NCI-H146 (cell line): ENCODE measurements at places on chromosomes 12 and 14.

DNA sequence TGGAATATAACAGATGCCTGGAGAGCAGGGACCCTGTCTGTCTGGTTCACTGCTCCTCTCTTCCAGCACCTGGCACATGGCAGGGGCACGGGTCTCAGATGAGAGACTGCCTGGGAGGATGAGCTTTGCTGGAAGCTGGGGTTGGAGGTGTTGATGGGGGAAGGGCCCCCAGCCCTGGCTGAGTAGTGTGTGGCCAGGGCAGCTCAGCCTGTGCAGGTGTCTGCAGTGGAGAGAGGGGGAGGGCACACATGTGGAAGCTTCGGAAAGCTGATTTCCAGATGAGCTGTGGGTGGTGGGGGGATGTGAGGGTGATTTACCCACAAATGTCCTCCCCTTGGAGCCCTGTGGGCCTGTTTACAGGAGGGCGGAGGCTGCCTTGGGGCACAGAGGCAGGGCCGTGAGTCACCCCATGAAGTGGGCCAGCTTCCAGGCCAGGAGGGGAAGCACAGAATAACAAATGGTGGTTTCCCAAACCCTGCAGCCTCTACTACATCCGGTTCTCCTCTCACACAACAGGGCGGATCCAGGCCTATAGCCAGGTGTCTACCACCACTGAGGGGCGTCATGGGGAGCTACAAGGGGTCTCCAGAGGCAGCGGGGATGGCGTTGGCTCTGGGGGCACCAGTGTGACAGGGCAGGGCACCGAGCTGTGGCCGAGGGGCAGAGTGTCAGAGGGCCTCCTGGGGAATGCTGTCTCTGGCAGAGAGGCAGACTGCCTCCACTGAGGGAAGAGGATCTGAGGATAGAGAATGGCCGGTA is 11.0 kb downstream of the KRT7 start:
- DNase-seq: no peak

DNA sequence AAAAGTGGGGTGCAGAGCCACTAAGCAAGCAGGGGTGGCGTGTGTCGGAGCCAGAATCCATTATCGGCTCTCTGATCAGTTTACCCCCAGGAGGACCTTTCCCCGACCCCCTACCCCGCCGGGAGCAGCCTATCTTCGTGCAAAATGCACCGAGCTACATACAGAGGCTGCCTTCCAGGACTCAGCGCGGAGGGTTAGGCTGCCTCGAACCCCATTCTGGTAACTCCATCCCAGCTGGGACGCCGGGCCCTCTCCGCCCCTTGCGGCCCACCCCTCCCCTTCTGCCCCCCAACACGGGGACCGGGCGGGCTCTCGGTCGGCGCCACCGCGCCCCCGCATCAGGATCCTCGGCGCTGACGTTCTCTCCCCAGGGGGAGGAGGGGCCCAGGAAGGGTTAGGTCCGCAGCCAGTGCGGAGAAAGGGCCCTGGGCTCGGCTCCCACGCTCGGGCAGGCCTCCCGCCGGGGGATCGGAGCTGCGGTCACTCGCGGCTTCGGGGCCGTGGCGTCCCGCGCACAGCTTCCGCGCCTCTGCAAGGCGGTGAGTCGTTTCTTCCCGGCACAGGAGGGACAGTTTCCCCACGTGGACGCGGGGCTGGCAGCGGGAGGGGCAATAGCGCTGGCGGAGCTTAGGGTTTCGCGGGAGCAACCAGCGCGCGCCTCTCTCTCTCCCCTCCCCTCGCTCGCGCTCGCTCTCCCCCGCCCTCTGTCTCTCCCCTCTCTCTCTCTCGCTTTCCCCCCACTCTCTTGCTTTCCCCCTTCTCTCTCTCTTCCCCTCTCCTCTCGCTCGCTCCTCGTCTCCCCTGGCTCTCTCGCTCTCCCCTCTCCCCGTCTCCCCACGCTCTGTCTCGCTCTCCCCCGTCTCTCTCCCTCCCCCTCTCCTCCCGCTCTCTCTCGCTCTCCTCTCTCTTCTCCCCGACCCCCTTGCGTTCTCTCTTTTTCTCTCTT is 12.5 kb upstream of the MAP3K9 start:
- peak; percentile 36 for DNase-seq

GRCh38 chr12:75977590-75977951 is 54.0 kb downstream of the PHLDA1 start:
- no peak for DNase-seq

DNA sequence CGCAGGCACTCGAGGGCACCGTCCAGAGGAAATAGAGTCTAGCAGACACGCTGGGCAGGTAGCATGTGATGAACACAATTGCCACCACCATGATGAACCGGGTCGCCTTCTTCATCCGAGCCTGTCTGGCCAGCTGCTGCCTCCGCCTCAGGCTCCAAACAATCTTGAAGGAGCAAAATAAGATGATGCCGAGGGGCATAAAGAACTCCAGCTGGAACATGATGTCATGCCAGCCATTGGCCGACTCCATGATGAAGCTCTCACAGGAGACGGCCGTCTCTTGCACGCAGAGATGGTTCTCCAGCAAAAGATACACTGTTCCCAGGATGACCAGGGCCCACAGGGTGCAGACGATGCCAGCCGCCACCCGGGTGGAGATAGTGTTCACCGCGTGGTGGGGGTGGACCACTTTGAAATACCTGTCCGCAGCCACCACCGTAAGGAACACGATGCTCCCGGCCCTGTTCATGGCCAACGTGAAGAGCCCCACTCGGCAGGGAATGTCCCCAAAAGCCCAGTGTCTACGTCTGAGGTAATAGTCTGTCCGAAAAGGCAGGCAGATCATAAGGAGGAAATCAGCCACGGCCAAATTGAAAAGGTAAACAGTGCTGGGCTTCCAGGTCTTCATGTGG is 945 bp downstream of the HCAR1 start:
- DNase-seq: no peak

- DNase-seq: no peak
Observed at GRCh38 chr14:101982621-101983020, 18.2 kb downstream of the DYNC1H1 start.

DNA sequence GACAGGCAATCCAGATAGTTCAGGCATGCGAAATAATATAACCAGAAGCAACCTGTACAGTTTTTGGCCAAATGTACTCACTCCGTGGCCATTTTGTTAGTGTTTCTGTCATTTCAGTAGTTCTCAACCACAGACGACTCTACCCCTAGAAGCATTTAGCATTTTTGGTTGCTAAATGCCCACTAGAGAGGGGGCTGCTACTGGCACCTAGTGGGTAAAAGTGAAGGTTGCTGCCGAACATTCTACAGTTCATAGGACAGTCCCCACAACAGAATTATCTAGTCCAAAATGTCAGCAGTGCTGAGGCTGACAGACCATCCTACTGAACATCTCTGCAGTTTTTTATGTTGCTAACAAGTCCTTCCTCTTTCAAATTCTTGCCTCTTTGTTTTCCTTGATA is 107.4 kb downstream of the TSHR start:
- DNase-seq: no peak

- DNase-seq: no peak
Observed at GRCh38 chr12:110001596-110001995, 2.4 kb downstream of the ANKRD13A start.

GRCh38 chr14:101705733-101706508 is 55.6 kb upstream of the PPP2R5C start:
- DNase-seq: peak; percentile 67

DNA sequence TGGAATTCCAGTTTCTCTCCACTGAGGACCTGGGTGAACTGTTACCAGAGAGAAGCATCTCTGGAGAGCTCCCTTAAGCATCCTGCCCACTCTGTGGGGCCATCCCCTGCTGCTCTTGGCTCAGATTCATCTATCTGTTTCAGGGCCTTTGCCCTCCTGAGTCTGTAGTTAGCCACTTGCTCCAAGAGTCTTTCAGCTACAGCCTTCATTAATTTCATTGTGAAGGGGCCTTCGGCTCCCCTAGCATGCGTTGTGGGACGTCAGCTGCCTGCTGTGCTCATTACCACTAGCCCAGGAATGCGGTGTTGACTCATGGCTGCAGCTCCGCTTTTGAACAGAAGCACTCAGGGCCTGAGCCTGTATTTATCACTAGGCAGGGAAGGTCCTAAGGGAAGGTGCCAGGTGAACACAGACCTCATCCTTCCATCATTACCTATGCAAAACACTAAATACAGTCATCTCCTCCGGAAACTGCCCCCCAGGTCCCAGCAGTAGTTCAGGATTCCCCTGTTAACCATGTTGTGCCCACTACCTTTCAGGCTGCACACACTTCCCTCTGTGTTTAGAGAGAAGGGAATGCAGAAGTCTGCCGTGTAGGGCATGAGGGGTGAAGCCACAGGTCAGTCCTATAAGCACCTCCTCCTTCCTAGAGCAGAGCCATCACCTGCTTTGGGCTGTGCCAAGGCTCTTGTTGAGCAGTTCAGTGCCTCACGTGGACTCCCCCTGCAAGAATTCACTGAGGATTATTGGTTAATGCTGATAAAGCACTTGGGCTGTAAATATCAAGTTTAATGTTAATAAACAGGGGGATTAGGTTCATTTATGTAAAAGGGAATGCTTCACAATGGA is 191.4 kb downstream of the CACNA1C start:
- no peak for DNase-seq

DNA sequence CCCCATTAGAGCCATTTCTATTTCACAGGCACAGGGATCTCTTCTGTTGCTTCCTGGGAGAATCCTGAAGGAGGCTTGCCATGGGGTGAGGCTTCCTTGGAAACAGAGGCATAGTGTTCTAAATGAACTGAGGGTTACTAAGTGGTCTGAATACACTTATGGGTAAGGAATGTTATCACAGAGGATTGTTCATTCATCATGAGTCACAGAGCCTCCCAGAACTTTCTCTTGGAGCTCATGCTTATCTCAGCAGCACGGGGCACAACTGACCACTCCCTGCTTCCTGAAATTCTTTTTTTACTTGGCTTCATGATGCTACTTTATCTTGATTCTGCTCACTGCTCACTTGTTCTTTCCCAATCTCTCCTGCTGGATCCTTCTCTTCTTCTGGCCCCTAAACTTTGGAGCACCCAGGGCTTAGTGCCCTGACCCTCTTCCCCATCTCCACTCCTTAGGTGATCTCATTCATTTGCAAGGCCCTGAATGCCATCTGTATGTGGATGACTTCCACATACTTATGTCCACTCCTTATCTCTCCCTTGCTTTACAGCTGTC is 57.9 kb downstream of the ANO6 start:
- DNase-seq: no peak

GRCh38 chr14:73227812-73228781 is 9.2 kb upstream of the PAPLN start:
- DNase-seq: no peak

- DNase-seq: no peak
Observed at GRCh38 chr12:51683763-51684357, 92.8 kb downstream of the SCN8A start.

DNA sequence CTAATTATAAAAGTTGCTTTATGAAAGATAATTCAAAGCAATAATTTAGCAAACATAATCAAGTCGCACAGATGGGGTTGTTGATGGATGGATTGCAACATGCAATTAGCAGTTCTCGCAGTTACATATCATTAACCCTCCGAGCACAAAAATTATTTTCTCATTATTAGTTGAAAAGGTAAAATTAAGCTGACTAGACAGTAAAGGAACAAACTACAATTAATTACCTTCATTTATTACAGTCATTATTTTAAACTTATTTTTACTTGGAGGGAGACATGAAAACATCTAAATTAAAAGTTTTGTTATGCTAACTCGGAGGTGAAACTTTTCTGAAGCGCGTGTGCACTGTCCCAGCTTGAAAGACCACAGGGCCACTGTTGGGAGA is 146.9 kb downstream of the PHETA1 start:
- DNase-seq: no peak

GRCh38 chr12:3251691-3252090 is 174.5 kb downstream of the TSPAN9 start:
- no peak for DNase-seq

DNA sequence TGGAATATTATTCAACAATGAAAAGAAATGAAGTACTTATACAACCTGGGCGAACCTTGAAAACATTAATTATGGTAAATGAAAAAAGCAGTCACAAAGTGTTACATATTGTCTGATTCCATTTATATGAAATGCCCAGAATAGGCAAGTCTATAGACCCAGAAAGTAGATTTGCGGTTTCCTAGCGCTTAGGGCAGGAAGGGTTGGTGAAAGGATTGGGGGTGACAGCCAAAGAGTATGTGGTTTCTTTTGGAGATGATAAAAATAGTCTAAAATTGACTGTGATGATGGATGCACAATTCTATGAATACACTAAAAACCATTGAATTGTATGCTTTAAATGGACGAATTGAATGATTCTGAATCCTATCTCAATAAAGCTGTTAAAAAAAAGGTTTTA is 55.8 kb downstream of the RESF1 start:
- DNase-seq: no peak

DNA sequence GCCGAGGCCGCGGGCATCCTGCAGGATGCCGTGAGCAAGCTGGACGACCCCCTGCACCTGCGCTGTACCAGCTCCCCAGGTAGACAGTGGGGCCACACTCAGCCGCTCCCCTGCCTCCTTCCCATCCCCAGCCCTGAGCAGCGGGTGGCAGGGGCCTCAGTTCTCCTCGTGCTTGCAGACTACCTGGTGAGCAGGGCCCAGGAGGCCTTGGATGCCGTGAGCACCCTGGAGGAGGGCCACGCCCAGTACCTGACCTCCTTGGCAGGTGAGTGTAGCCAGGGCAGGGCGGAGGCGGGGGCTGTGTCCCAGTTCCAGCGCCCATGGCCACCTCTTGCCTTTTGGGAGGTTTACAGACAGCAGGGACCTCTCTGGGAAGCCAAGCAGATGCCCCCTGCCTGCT is 22.9 kb downstream of the HIP1R start:
- DNase-seq: no peak
